ENCODE measurements at places on chromosomes 7 and 10.

DNA sequence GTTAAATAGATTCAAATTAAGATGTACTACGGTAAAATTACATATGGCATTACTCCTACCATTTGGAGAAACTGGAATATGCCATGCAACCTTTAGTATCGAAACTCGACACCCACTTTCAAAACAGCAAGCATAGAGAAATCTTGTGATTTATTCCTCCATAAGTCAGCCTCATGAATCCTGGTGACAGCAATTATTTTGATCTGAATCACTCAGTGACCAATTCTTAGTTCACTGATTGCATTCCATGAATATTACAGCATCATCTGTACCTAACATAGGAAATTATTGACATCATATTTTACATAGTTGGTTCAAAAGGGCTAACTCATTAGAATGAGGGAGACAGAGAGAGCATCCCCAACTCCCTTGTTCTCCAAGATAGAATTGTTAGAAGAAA lies 89.6 kb downstream of the CACNB2 start:
- DNase-seq: peak; percentile 50

- DNase-seq: no peak
Measured at GRCh38 chr10:97701438-97702069, 12.0 kb upstream of the MARVELD1 start.

DNA sequence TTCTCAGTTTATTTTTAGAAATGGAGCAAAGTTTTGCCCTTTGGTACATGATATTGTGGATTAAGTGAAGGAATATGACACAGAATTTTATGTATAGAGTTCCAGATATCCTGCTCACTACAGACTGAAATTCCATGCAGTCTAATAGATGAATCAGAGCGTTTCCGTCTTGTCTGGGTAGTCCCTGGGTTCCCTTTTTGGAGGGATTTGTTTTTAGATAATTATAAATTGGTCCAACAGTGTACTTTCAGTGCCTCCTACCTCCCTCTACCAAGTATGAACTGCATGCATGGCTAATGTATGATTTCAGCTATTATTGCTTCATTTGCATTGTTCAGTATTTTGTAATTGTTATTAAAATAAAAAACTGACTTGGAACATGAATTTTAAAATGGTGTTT lies 74.4 kb downstream of the SEPTIN7 start:
- DNase-seq: no peak

GRCh38 chr7:79268730-79269129 lies 184.7 kb downstream of the MAGI2 start:
- no peak for DNase-seq

DNA sequence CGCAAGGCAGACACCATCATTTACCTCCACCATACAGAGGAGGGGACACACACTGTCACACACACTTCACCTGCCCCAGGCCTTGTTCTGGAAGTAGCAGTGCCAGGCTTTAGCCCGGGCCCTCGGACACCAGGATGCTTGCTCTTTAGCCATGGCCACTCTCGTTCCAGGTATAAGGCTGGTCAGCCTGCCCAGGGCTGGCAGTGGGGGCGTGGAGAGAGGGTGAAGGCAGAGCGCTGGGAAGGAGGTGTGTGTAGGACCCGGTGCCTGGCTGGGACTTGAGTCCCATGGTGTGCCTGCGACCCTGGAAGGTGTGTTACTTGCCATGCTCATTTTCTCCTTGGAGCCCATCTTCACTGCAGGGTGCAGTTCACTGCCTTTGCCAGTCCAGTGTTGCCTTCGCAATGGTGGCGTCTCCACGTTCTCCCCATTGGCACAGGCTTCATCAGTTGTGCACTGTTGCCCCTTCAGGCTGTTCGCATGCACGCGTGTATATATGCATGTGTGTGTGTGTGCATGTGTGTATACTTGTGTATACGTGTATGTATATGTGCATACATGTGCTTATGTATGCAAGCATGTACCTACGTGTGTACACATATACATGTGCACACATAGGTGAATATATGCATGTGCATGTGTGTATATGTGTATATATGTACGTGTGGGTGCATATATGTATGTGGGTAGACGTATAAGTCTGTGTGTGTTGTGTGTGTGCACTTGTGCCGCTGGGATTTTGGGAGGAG lies 153.4 kb downstream of the CAMK1D start:
- DNase-seq: no peak

DNA sequence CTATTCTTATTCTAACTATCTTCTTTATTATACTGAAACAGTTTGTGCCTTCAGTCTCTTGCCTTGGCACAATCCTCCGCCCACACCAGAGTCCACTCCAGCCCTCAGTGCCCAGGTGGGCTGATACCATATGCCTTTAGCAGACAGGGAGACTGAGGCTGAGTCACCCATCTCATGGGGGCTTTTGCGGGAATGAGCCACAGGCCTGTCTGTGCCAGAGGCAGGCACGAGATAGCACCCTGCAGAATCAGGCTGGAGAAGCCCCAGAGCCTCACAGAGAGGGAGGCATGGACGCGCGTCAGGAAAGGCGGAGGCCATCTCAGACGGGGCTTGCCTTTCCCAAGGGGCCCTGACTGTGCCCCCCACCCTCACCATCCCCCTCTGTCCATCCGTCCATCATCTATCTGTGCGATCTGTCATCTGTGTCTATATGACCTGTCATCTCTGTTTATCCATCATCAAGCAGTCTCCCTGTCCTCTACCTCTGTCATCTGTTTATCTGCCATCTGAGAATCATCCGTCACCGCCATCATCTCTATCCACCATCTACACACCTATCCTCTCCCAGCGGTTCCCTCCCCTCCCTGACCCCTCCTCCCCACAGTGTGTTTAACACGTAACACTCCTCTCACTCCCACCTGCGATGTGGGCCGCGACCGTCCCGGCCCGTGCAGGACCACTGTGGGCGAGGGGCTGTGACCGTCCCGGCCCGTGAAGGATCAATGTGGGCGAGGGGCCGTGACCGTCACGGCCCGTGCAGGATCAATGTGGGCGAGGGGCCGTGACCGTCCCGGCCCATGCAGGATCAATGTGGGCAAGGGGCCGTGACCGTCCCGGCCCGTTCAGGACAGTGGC lies 7.3 kb upstream of the ADAP1 start:
- DNase-seq: no peak

- DNase-seq: no peak
Measured at GRCh38 chr7:159195946-159196345, 51.3 kb upstream of the VIPR2 start.

DNA sequence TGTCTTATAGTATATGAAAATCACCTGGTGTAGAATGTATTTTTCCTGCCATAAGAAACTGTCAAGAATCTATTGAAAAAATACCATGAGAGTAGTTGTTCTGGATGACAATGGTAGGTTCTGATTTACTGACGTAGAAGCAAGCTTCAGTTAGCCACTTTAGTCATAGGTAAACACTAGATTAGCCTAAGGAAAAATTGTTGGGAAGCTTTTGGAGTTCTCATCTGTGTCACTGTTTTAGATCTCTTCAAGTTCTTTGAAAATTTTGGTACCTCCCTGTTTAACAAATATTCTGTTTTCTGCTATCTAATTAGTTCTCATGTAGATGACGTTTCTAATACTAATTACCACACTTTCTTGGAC lies 131.8 kb downstream of the ADK start:
- peak; percentile 17 for DNase-seq

DNA sequence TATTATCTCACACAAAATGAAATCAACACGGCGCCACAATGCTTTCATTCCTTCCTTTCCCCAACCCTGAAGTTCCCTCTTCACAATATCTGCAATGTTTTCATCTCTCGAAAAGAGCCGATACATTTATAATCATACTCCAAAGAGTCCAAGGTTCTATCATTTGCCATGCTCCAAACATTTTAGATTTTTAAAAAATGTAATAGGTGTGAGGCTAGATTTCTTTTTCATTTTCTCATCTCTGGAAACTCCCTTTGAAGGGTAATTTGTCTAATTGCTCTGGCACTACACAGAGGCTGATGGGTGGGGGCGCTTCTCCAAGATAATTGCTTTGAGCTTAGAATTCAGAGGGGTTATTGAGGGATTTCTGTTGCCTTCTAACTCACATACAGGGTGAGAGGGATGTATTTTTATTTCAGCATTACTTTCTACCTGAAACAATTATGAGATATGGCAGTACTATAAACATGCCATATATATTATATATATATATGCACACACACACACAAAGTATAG lies 4.9 kb downstream of the DLX5 start:
- no peak for DNase-seq

DNA sequence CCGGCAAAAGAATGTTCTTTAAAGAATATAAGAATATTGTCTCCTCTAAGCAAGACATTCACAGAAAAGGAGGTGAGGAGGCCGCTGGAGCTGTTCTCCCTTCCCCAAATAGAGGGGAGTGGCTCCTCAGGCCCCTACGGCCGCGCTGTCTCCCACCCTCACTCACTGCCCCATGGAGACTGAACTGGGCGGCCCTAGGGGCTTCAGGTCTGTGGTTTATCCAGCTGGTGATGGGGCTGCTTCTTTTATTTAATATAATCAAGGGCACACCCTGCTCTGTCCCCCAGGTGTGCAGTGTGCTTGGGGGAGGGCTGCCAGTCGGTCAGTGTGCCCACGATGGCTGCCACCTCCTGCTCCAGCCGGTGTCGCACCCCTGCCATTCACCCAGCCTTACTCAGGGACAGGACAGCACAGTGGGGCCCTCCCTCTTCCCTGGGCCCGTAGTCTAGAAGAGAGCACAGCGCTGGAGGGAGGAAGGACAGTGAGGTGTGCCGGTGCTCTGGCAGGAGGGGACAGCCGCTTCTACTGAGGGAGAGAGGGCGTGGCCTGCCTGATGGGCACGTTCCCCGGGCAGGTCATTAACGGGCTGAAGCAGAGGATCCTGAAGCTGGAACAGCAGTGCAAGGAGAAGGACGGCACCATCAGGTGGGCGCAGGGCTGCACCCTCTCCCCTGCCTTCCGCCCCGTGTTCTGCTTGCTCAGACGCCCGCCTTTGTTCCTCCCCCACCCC lies 23.4 kb downstream of the IQCE start:
- no peak for DNase-seq

DNA sequence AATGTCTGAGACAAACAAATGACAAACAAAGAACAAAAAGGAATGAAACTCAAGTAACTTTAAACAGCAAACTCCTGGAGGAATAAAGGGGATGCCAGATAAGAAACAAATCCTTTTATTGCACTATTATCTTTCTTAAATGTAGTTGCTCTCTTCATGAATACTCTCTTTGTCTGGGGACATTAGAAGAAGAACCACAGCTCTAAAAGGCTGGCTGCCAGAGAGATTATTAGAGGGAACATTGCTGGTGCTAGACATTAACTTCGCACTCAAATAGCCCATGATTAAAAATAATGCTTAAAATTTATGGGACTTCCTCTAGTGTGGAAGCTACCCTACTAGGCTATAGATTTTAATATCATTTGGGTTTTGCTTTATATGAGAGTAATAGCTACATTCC lies 1330.4 kb downstream of the XPNPEP1 start:
- no peak for DNase-seq

- DNase-seq: no peak
Measured at GRCh38 chr10:83769281-83769820, 370.0 kb upstream of the GHITM start.

GRCh38 chr7:103651593-103652377 lies 205.8 kb upstream of the SLC26A5 start:
- DNase-seq: no peak

- no peak for DNase-seq
Measured at GRCh38 chr10:103394180-103394579, 2.1 kb downstream of the ATP5MK start.

DNA sequence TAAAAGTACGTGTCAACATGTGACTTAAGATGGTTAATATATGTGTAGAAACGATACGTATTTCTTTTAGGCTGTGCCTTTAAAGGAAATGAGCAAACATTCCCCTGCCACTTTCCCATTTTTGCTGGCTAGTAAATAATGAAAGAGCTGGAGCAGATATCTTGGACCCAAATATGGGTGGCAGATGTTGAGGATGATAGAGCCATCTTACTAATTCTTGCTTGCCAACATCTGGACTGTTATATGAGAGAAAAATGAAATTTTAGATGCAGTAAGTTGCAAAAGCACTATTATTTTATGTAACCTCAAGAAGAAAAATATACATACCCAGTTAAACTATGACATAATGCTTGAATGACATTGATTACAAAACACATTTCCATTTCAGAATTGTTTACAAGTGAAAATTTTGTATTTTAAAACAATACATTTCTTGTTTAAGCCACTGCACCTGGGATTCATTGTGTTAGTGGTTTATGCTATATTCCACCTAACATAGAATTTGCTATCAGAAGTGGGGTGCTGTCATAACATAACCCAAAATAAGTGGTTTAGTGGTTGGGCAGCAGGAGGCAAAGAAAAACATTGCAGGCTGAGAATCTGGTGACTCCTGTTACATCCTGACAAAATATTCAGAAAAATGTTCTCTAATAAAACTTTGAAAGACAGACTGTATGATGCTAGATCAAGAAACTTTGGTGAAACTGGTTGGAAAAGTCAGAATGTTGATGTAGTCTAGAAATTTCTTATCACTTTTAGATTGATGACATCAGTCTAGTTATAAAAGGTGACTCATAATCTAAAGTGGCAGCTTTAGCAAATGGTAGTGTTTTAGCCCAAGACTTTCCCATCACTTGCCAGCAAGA lies 305.0 kb downstream of the PTEN start:
- no peak for DNase-seq

GRCh38 chr7:45919993-45920459 lies 1.0 kb downstream of the IGFBP3 start:
- DNase-seq: no peak

- no peak for DNase-seq
Measured at GRCh38 chr7:16875861-16876260, 5.9 kb downstream of the AGR3 start.

DNA sequence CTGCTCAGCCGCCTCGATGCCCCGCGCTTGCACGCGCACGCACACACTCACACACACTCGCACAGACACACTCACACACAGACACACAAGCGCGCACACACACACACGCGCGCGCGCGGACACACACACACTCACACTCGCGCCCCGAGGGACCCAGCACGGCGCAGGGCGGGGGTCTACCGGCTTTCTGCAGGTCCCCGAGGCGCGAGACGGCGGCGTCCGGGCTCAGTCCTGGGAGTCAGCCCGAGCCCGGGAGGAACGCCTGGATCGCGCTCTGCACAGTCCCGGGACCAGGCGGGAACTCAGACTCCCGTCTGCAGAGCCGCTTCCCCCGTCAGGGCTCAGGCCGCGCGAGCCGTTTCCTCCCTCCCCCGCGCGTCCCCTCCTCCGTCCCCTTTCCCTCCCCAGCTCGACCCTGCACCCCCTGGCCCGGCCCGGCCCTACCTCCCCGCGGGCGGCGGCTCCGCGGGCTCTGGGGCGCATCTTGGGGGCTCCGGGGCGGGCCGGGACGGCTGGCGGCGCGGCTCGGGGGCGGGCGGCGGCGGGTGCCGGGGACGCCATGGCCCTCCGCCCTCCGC lies 464 bp downstream of the DENND2A start:
- DNase-seq: no peak

- no peak for DNase-seq
Measured at GRCh38 chr10:6877336-6877721, 297.3 kb upstream of the PRKCQ start.

DNA sequence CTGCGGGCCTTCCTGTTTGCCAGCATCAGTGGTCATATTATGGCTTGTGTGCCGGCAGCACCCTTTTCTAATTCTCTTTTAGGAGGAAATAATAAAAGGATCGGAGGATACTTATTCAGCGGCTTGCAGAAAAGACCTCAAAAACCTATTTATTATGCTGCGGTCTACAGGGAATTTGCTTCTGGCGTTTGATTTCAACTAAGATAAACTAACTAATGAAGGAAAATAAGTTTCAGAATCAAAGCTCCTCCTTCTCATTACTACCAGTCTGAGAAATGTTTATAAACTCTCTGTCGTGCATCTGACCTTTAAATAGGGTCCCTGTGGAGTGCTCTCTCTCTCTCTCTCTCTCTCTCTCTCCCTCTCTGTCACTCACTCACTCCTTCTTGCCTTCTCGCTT lies 335.0 kb upstream of the GLI3 start:
- DNase-seq: no peak

Measured in fibroblast of skin of left biceps (primary cell).